ENCODE measurements at places on chromosomes 11 and 22.

GRCh38 chr22:48209473-48210197 lies 1447.2 kb downstream of the TBC1D22A start:
- no peak for DNase-seq

GRCh38 chr11:62062223-62062861 lies 61.5 kb upstream of the INCENP start:
- DNase-seq, result no peak

GRCh38 chr22:24878969-24879368 lies 67.5 kb downstream of the LHFPL7 start:
- no peak for DNase-seq

GRCh38 chr11:103659743-103660142 lies 376.7 kb upstream of the DDI1 start:
- DNase-seq, result no peak

- DNase-seq, result peak; percentile 31
Observed at GRCh38 chr22:36528341-36528740, 625 bp downstream of the EIF3D start.

GRCh38 chr11:94557421-94557820 lies 9.7 kb upstream of the PIWIL4 start:
- no peak for DNase-seq

GRCh38 chr11:108220721-108221336 lies 1.6 kb downstream of the NPAT start:
- no peak for DNase-seq
